ENCODE measurements at places on chromosomes 5 and 9.

- DNase-seq = no peak
Measured at GRCh38 chr9:5580650-5581049, 48.3 kb upstream of the RIC1 start.

GRCh38 chr5:123170061-123170460 is 81.0 kb downstream of the PRDM6 start:
- DNase-seq = no peak

DNA sequence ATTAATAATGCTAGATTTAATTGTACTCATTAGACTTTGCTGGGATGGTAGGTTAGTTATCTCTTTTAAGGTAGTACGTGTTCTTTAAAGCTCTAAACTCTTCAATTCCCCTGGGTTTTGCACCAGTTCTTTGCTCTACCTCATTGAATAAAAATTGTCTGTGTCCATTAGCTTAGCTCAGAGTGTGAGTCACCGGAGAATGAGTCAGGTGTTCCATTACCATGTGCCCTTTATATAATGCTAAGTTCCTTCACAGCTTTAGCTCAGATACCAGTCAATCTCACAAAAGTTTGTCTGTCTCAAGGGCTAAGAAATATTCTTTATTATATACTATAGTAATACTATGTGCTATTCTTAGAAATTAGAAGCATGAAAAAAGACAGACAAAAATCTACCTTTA is 339.4 kb downstream of the PRELID2 start:
- DNase-seq = no peak

GRCh38 chr9:114938687-114939575 is 8.5 kb upstream of the TNFSF8 start:
- no peak for DNase-seq

- no peak for DNase-seq
Measured at GRCh38 chr9:38318759-38319495, 73.6 kb upstream of the ALDH1B1 start.

DNA sequence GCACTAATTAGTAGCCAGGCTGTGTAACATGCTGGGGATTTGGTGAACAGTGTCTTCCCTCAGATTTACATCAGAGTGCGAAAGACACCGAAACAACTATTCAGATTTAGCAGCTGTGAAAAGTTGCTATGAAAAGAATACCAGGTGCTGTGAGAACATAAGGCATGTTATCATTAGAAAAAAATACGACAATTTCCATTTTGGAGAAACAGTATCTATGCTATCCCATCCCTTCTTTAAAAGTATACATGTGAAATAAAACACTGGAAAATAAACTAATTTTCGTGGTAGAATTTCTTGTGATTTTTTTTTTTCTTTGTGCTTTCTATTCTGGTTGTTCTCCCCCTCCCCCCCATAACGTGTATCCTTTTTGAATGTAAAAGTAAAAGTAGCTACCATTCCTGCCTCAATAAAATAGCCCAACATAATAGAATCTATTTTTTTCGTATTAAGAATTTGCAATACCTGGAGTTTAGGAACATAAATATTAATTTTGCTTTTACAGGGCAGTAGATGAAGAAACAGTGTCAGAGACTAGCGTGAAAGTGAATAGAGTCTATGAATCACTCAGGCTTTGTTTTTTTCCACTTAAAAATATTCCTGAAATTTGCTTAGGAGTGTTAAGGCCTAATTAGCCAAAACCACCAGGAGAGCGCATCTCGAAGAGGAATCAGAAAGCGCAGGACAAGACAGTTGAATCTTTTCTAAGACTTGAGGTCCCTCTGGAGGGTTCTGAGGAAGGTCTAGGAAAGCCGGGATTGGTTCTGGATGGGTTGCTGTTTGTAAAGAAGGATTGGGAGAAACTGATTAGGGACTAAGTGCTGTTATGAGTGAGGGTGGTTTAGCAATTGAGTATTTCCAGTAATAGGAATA is 813 bp upstream of the SLU7 start:
- no peak for DNase-seq

DNA sequence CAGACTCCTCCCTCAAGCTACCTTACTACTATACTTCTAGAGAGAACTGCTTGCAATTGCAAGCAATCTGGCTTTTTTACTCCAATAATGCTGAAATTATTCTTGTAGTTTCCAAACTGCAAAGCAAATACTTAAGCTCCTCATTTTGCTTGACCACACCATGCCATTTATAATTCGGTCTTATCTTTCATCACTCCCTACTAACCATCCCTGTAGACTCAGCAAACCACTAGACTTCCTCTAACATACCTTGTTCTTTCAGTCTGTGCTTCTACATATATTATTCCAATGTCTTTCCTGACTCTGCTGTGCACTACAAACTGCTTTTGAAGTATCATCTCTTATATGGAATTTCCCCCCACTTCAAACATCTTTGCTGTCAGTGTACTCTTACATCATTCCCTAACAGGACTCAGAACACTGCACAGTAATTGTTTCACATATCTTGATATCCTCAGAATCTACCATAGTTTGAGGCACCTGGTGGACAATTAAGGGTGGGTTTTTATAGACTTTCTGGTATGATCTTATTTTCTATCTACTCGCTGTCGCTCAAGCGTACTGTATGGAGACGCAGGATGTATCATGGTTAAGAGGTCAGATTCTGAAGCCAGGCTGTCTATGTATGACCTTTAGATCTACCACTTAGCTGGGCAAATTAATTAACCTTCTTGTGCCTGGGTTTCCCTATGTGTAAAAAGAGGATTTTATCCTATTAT is 2.8 kb downstream of the IL6ST start:
- DNase-seq = no peak

- DNase-seq = no peak
Measured at GRCh38 chr9:34513567-34514214, 9.1 kb downstream of the ENHO start.

- DNase-seq = no peak
Measured at GRCh38 chr5:159657771-159658170, 258.5 kb upstream of the ADRA1B start.

DNA sequence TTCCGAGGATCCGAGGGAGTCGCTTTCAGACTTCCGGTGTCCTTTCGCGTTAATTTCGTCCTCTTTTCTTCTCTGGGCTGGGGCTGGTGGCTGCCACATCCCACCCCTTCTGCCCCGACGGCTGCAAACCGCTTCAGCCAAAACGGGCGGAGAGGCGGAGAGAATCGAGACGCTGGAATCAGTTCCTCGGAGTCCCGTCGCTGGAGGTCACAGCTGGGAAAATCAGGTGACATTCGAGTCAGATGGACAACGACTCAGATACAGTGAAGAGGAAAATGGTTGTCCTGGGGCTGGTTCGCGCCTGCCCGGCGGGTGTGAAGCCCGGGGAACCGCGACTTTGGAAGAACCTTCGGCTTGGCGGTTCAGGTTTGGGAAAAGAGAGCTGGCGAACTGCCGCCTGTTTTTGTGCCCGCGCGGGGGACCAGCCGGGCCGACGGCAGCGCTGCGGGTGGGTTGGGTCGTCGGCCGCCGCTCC is 8.9 kb upstream of the NKX2-5 start:
- DNase-seq = no peak

GRCh38 chr9:126531035-126531571 is 82.6 kb upstream of the LMX1B start:
- DNase-seq = no peak

DNA sequence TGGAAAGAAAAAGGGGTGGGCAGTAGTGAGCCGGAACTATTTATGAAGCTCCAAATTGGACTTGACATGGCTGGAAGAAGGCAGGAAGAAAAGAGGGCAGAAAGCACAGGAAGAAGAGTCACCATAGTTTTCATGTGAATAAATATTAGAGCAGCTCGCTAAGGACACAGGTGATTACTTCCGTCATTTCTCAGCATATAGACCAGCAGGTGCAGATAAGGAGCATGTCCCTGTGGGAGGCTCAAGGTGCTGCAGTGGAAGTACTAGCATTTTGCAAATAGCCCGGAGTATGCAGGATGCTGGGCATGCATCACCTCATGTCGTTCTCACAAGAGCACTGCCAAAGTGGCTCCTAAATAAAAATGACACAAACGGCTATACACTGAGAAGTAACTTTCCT is 71.3 kb upstream of the HTR4 start:
- no peak for DNase-seq

DNA sequence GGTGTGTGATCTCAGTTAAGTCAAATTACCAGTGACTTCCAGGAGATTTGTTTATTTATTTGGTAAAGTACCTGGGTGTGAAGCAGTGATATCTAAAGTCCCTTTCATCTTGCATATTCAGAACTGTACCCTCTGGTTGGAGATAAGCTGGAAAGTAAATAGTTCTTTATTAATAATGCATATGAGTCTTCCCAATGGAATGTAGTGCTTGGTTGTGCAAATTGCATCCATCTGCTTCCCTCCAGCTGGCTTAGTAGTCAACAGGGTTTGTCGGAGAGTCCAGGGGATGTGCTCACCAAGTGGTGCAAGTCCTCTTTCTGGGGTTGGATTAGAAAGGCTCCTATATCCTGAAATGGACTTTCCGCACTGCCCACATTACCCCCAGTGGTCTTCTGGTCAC is 42.0 kb downstream of the TRPM3 start:
- DNase-seq = no peak

DNA sequence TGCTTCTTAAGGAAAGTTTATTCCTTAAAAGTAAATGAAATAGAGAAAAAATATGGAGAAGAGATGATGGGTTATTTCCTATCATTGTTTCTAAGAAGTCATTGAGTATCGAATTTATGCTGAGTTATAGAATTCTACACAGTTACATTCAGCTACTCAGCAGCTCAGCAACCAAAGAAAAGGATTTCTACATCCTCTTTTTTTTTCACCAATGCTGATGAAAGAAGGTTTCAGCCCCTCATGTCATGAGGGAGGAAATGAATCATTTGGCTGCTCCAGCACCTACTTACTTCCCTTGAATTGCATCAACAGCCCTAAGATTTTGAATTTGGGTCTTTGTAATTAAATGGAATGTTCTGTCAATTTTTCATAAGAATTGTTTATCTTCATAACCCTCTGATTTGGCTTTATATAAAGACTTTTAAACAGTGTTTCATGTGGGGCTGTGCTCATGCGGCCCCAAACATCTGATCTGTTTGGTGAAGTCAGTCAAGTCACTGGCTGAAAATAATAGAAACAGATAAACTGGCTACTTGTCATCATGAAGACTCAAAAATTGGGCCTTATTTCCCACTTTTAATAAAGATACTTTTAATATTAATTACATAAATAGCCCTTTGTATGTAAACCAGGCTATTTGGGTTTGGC is 18.5 kb upstream of the SNX2 start:
- DNase-seq = no peak

GRCh38 chr5:168207450-168208029 is 83.9 kb upstream of the WWC1 start:
- no peak for DNase-seq

DNA sequence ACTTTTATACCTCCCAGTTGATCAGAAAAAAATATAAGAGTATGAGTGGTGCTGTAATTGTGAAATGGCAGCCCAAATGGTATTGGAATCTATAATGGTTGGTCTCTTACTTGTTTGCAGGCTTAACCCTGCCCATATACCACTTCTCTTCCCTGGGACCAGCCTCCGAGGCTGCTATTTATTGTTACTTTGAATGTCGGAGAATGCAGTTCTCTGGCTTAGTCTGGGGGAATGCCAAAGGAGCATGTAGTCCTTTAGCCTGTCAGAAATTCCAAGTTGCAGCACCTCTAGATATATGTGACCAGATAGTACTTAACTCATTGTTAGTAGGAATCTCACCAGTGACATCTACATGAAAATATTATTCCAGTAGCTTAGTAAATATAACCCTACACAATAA is 47.5 kb downstream of the SLC44A1 start:
- no peak for DNase-seq

DNA sequence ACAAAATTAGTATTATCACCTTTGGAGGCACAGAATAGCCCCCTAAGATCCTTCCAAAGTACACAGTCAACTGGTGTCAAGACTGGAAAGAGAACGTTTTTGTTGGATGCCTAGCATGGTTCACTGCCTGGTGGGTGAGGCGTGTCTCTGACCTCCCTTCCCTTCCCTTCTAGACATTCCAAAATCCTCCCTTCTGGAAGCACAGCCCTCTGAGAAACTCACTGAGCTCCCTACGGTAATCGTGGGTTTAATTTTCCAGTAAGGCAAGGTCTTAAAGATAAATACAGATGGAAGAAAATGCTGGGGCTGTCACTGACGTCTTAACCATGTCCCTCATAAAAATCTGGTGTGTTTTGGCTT is 138.8 kb downstream of the LIFR start:
- DNase-seq = no peak

DNA sequence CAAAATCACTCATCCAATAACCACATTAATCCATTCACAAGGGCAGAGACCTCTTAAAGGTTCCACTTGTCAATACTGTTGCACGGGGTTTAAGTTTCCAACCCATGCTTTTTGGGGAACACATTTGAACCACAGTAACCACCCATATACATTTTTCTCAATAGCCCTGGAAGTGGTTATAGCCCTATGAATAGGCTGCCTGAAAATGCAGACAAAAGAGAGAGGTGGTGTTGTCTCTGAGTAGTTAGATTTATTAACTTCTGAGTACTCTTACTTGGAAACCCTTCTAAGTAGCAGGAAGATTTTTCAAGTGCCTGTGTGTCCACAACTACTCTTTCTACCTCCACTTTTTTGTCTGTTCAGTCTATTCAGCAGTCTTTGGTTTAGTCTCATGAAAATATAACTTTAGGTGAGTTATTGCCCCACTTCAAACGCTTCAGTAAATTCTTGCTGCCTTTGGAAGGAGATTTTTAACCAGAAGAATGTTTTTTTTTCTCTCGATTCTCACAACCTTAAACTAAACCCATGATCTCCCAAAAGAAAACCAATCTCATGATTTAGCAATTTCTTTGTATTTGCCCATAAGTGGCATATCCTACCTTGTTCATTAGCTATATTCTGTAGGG is 42.6 kb downstream of the ARHGEF28 start:
- DNase-seq = no peak

DNA sequence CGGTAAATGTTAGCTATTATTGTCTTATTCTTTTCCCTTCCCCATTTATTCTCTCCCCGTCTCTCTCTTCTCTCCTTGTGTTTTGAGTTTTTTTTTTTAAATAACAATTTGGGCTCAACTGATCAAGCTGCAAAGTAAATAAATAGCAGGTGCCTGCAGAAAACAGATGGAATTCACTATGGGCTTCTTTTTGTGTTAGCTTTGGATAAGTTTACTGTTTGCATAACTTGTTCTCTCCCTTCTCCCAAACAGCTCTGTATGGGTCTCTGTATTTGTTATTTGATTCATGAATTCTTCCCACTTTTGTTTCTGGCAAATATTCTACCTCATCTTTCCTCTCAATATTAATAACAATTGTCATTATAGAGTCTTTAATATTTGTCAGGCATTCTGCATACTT is 111.8 kb upstream of the ASTN2 start:
- DNase-seq = no peak

- DNase-seq = no peak
Measured at GRCh38 chr9:107637421-107638420, 148.2 kb upstream of the KLF4 start.
